ENCODE measurements at places on chromosomes 12 and 14.

- no peak for DNase-seq
Observed at GRCh38 chr14:41668356-41668755, 61.7 kb downstream of the LRFN5 start.

DNA sequence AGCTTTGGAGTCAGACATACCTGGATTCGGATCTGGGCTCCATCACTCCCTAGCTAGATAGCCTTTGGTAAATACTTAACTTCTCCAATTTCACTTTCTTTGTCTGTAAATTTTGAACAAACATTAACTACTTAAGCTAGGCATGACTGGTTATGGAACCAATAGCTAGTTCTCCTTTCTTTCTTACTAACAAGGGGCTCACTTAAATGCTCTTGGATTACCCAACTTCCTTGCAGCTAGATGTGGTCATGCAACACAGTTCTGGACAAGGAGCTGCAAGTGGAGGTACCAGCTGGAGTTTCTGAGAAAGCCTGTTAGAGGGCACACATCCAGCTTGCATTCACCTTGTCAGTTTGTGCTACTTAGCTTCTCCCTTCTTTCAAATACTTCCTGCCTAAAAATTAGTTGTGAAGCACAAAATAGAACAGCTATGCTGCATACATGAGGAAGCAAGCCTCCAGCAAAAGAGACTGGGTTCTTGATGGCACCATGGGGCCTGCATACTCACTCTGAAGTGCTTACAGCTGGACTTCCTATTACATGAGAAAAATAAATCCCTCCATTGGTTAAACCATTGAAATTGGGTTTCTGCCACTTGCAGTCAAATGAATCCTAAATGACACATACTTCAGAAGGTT is 210.1 kb upstream of the EEA1 start:
- DNase-seq = no peak

GRCh38 chr12:14554281-14555007 is 13.2 kb downstream of the PLBD1 start:
- no peak for DNase-seq

GRCh38 chr12:51246254-51246853 is 7.7 kb downstream of the DAZAP2 start:
- no peak for DNase-seq

Measured in activated CD8-positive, alpha-beta memory T cell treated with anti-CD3 and anti-CD28 coated beads for 1 hour (primary cell).